ENCODE measurements at places on chromosomes 3 and 15.

GRCh38 chr3:159273608-159274007, 471.8 kb downstream of the MFSD1 start:
- no peak for DNase-seq

GRCh38 chr15:42504631-42505030, 9.2 kb downstream of the SNAP23 start:
- no peak for DNase-seq

DNA sequence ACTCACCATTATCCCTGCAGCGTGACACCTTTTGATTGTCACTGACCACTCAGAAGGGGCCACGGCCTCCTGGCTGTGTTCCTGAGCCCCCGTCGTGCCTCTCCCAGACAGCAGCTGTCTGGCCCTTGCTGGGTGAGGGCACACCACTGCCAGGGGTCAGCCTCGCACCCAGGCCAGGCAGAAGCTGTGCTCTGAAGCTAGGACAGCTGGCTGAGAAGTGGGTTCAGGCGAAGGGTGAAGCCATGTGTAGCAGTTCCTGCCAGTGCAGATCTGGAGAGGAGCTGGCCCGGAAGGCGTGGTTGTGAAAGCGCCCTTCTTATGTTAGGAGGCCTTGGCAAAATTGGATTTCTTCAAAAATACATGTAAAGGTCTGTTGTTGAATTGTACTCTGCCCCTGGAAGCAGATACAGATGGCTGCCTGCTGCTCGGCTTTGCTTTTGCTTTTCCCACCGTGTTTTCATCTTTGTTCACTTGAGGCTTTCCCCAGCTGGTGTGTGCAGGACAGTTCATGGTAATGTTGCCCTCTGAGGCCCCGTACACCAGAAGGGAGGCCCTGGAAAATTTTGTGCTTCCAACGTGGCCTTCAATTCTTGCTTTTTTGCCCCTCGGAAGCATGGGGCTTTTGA, 49.1 kb downstream of the KLHL25 start:
- no peak for DNase-seq

- DNase-seq = peak; percentile 37
Measured at GRCh38 chr15:89104172-89104564, 15.9 kb downstream of the ABHD2 start.

DNA sequence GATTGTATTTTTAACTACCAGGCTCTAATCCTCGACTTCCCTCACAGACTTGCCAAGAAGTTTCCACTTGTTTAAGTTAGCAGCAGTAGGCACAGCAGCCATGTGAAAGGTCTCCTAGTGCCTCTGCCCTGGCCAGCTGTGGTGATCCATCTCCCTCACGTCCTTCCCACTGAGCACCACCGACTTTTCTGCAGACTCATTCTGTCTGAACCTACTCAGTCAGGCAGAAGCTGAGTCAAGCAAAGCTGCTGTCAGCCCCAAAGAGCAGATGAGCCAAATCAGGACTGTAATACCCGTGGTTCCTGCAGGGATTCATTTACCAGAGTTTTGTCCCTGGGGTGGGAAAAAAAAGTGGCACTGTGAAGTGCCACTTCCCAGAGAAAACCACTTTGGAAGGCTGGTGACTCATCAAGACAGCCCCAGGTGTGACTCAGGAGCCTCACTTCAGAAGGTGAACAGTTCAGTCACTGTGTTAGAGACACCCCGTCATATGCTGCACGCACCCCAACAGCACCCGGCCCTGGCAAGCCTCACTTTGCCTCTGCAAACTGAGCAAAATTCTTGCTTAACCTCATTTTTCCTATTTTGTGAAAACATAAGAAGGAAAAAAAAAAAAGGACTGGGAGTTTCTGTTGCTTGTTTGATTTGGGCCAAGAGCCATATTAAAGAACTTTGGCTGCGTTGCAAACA, 76.0 kb downstream of the WWTR1 start:
- DNase-seq = no peak

- DNase-seq = no peak
Measured at GRCh38 chr3:131020122-131020693, 6.4 kb downstream of the ASTE1 start.

DNA sequence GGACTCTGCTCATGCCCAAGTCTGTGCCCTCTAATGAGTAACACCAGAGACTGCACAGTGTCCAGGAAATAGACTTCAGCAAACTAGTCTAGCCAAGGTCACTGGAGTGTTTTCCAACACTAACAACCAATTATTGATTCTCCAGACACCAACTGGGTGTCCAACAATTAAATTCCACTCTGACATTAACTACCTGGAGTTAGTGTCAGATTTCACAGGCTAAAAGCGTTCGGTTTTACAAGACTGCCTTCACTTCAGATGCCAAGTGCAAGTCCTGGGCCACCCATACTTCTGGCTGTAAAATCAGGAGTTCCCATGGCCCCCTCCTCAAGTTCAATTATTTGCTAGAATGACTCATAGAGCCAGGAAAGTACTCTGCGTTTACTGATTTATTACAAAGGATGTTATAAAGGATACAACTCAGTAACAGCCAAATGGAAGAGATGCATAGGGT, 20.8 kb upstream of the CFAP161 start:
- DNase-seq = no peak

GRCh38 chr3:120481081-120481480, 30.3 kb upstream of the FSTL1 start:
- DNase-seq = no peak

DNA sequence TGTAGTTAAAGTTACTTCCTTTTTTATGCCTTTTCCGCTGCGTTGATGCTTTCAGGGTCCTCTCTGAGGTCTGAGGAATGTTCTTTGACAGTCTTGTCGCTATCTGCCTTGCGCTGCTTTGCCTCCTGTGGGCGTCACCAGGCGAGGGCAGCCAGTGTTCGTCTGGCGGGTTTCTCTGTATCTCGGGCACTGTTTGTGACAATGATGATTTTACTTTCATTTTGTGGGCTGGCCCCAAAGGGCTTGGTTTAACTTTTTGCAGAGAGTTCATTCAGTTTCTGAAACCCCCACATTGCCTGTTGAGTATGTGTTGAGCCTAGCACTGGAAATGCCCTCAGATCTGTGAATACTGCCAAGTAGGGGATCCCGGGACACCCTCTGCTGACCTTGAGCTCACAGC, 24.6 kb upstream of the SACM1L start:
- no peak for DNase-seq

DNA sequence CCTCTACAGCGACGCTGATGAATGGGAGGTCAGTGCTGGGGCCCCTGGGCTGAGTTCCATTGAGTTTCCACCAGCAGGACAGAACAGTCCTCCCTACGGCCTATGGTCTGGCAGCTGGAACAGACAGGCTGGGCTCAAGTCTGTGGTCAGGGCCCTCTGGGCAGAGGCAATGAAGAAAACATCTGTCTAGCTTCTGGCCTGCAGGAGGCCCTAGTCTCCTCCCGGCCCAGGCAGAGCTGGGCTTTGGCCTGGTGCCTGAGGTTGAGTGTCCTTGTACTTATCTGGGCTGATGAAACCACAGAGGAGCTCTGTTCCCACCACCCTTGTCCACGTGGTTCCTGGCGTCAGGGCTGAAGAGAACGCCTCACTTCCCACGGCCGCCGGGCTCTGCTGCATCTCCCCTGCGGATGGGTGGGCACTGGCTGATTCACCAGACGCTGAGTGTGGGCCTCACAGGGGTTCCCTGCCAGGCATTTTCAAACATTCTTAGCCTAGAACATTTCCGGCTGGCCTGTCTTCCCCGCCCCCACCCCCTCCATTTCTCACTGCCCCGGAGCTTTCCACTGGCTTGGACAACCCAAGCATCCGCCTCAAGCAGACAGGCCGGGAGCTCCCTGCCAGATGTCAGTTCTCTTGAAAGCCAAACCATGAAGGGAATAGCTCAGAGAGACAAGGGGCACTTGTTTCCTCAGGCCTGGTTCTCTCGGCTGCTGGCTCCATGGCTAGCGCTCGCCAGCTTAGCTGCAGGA, 20.3 kb downstream of the PPCDC start:
- peak; percentile 80 for DNase-seq

DNA sequence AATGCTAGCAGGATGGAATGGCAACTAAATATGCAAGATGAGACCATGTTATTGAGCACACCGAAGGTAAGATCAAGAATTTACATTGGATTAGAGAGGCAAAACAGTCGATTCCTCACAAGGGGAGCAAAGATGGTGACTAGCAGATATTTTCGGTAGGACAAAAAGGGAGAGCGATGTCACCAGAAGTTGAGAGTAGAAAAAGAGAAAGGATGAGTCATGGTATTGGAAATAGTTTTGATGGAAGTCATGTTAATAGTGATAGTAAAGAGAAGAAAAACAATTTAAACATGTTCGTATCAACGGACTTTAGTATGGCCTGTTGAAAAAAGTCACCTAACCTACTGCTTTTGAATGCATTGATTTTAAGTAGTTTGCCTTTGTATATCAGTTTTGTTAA, 55.0 kb downstream of the UBE2E2 start:
- DNase-seq = no peak

GRCh38 chr3:180762866-180763265, 83.6 kb upstream of the CCDC39 start:
- no peak for DNase-seq

Measured in caudate nucleus (tissue), 63 donors.